ENCODE measurements at places on chromosomes 3 and 15.

DNA sequence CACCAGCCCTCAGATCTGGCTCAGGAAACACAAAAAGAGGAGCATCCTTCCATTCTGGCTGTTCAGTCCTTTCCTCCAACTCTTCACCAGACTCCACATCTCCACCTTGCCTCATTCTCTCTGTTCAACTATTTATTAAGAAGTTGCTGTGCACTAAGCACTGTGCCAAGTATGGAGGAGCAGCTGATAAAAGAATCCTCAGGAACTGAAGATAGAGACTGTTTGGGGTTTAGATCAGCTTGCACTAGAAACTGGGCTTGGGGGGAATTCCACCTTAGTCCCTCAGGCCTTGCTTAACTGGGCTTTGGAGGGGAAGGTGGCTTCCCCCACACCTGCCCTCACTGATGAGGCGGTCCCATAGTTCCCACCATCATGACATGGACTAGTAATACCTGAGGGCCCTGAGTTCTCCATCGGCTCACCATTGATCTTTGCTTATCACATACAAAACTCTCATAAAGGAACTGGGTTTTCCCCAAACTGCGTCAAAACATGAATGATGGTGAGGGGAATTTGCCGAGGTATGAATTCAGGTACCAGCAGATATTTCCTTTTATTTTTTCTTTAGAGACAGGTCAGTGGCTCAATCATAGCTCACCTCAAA lies 1.7 kb upstream of the CCR8 start:
- DNase-seq: no peak

DNA sequence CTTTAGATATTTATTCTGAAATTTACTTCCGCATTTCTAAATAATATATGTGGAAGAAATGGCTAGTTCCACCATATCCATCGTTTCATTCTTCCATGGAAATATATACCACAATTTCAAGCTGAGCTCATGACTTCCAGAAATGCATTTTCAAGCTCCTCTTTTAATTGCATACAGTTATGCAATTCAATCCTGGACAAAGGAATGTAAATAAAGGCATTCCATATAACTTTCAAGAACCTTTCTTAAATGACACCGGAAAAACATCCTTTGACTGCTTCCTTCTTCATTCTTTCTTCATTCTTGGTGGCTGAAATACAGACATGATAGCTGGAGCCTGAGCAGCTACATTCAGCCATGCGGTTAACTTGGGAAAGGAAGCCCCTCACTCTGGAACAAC lies 185.2 kb upstream of the GADL1 start:
- DNase-seq: no peak

DNA sequence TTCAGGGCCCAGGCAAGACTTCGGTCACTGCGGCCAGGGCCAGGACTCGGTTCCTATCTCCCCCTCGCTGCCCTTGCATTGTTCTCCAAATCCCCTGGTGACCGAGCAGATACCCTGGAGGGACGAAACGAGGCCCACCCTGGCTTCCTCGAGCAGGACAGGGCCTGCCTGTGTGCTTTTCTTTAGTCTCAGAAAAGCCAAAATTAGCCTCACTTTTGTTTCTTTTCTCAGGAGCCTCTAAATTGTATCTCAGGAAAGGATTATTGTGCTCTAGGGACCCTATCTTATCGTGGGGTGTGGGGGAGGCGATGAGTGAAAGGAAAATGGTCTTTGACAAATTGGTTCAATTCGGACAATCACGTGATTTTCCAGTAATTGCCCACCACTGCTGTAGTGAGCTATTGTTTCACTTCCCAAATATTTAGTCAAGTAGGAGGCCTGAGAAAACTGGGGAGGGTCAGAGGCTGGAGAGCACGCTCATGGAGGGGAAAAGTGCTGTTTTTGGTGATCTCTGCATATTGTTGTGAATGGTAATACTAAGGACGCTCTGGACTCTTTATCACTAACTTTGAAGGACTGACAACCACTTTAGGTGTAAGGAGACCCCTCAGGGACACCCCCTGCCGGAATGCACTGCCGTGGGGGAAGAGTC lies 61.6 kb downstream of the TMEM44 start:
- no peak for DNase-seq

- peak; percentile 26 for DNase-seq
Observed at GRCh38 chr3:150545419-150546225, 674 bp downstream of the SERP1 start.

- no peak for DNase-seq
Observed at GRCh38 chr3:120052225-120052624, 42.0 kb downstream of the GSK3B start.

GRCh38 chr15:36932070-36932469 lies 168.3 kb downstream of the MEIS2 start:
- no peak for DNase-seq

GRCh38 chr3:60065227-60065868 lies 1015.5 kb upstream of the CFAP20DC start:
- no peak for DNase-seq

GRCh38 chr3:68121287-68121686 lies 466.9 kb upstream of the SUCLG2 start:
- no peak for DNase-seq

GRCh38 chr3:138023754-138024153 lies 13.8 kb downstream of the CLDN18 start:
- DNase-seq: no peak

DNA sequence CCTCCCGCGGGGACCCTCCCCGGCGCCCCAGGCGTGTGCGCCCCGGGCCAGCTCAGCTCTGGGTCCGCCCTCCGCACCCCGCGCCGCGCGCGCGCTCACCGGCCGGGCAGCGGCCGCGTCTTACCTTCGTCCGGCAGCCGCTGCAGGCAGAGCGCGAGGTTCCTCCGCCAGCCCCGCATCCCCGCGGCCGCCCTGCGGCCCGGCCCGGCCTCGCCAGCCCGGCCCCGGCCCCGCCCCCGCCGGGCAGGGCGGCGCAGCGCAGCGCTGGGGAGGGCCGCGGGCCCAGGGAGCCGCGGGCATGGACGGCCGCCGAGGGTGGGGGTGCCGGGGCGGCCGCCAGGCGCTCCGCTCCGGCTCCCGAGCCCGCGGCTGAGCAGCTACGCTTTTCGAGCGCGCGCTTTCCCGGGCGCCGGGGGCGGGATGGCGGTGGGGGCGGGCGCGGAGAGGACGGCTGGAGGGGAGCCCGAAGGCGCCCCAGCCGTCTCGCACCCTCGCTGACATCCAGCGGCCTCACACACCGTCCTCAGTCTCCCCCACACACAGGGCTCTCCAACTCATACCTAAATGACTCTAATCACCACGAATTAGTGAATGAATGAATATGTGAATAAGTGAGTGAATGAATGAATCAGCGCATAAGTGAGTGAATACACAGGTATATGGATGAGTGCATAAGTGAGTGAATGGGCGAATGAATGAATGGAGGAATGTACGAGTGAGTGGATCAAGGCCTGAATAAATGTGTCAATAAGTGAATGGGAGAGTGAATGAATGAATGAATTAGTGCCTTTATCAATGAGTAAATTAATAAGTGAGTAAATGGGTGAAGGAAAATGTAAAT lies 48.5 kb upstream of the CCDC174 start:
- no peak for DNase-seq

DNA sequence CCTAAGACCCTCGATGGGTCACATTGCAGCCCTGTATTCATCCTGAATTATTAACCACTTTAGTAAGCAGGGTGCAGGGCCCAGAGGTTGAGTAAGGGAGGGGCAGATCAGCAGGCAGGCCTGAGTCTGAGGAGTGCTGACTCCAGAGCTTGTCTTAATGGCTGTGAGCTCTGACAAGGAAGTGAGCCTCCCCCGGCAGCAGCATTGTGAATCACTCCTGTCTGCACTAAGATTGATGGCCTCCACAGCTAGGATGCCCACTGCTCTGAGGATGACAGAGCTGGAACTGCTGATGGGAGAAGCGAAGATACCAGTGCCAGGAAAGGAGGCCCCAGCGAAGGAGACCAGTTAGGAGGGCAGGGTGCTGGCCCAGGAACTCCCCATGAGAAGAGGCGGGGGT lies 46.5 kb upstream of the CCDC174 start:
- DNase-seq: no peak

- DNase-seq: no peak
Observed at GRCh38 chr3:11020764-11021163, 28.2 kb downstream of the SLC6A1 start.

- DNase-seq: no peak
Observed at GRCh38 chr3:102348904-102349303, 85.9 kb upstream of the ZPLD1 start.

- DNase-seq: no peak
Observed at GRCh38 chr3:3110299-3110630, at the start of gene IL5RA. Gene IL5RA (minus strand): TSS chr3:3110374. CDS start chr3:3104984, 5,390 bp downstream.

GRCh38 chr3:132180337-132180791 lies 136.8 kb upstream of the ACP3 start:
- DNase-seq: peak; percentile 54

GRCh38 chr3:177917234-177917861 lies 618.9 kb upstream of the KCNMB2 start:
- DNase-seq: no peak

DNA sequence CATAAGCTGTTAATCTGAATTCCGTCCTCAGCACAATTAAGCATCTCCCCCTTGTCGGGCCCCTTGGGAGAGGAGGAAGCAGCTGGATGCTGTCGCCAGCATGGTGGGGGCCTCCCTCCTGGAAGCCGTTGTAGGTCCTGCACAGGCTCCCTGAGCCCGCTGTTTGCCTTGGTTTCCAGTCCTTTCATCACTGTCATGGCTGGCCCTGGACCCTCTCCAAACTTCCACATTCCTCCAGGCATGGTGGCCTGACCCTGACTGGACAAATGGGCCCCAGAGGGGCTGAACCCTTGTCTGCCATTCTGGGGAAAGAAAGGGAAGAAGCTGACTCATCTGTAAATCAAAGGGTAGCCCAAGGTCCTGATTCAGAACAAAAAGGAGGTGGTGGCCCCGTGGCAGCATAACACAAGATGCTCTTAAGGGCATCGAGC lies 300.5 kb upstream of the LRRFIP2 start:
- DNase-seq: no peak

- DNase-seq: peak; percentile 0
Observed at GRCh38 chr15:97234851-97235610, 725.5 kb upstream of the ARRDC4 start.

GRCh38 chr3:97691354-97691753 lies 73.2 kb upstream of the ARL6 start:
- DNase-seq: no peak

DNA sequence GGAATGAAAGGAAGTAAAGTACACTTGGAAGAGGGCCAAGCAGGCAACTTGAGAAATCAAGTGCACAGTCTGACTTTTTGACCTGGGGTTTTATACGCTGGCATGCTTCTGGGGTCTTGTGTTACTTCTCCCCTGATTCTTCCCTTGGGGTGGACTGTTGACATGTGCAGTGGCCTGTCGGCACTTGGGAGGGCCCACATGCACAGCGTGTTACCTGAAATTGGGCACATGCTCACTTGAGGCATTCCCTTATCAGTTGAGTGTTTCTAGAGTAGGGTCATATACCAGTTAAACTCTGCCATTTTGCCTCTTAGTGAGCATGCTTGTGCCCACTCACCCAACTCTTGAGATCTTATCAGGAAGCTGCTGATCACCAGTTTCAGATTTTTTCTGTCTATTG lies 329.1 kb upstream of the SOX2 start:
- no peak for DNase-seq

DNA sequence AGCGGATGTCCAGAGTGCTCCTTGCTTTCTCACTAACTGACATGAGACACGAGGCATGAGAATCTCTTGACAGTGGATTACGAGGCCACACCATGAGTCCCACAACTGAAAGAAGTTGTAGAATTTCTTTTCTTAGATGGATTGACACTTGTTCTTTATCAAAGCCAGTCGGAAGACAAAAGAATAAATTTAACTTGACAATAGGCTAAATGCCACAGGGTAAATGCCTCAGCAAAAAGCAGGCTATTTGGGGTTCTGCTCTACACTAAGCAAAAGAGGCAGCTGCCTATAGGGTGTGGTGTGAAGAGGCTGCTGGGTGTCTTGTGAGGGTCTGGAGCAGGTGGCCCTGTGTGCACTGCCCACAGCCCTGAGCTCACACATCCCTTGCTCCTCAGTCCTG lies 135.1 kb upstream of the SEMA6D start:
- no peak for DNase-seq

GRCh38 chr15:97708252-97708651 lies 252.3 kb upstream of the ARRDC4 start:
- no peak for DNase-seq

GRCh38 chr15:90001062-90001682 lies at the start of gene ZNF710:
Gene ZNF710 (plus strand): TSS chr15:90001324. CDS start chr15:90067138, 65,814 bp downstream.
- peak; percentile 50 for DNase-seq

- DNase-seq: no peak
Observed at GRCh38 chr15:89494941-89495637, 1.3 kb downstream of the RHCG start.
